AG09309 (cell line): ENCODE measurements at places on chromosomes 3 and 15.

DNA sequence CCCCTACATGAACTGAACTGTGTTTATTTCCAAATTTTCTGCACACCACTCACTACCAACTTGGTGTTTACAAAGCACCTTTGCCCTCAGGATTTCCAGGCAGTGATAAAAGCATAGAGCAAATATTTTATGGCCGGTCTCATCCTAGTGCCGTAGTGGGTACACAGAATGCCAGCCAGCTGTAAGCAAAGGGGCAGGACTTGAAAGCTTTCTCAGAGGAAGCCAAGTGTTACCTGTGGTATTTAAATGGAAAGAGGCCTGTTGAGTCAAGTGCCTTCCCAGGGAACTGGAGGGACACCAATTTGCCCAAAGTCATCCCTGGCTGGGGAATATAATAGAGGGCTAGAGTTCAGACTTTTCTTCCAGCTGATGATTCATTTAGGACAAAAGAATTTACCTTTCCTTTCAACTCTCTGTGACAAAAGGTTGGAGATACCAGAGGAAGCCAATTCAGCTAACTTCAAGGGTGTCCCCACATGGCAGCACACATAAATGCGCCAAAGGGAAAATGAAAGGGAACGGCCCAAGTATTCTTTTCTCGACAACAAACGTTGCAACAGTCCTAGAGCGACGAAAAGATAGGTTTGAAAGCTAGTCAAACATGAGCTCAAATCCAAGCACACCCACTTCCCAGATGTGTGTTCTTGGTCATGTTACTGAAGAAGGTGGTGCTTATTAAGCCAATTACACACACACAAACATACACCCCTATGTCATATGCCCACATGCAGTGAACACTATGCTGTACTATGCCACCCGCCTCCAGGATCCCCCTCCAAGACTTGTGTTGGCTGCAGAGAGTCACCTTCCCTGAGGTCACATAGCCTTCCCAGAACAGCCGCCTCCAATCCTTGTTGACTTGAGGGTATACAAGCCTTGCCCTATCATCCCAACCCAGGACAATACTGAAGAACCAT is 27.7 kb downstream of the MAGI1 start:
- DNase-seq: no peak

DNA sequence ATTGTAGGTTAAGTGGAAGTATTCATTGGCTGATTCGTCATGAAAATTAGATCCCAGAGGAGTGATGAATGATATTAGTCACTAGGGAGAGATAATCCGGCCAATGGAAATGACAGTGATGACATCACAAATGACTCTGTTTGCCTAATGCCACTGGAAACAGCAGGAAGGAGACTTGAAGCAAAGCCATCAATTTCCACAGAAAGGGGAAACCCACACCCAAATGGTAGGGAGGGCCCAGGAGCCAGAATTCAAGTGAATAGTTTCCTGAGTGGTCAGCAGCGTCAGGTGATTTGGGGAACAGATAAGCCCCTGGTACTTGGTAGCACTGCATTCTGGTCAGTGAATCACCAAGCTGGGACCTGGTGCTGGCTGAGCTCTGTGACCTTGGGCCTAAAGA is 3.3 kb upstream of the ADAMTS9 start:
- no peak for DNase-seq

- no peak for DNase-seq
Observed at GRCh38 chr15:82699726-82700125, 9.9 kb downstream of the AP3B2 start.

- DNase-seq: no peak
Observed at GRCh38 chr3:63089007-63089750, 188.9 kb upstream of the SYNPR start.

DNA sequence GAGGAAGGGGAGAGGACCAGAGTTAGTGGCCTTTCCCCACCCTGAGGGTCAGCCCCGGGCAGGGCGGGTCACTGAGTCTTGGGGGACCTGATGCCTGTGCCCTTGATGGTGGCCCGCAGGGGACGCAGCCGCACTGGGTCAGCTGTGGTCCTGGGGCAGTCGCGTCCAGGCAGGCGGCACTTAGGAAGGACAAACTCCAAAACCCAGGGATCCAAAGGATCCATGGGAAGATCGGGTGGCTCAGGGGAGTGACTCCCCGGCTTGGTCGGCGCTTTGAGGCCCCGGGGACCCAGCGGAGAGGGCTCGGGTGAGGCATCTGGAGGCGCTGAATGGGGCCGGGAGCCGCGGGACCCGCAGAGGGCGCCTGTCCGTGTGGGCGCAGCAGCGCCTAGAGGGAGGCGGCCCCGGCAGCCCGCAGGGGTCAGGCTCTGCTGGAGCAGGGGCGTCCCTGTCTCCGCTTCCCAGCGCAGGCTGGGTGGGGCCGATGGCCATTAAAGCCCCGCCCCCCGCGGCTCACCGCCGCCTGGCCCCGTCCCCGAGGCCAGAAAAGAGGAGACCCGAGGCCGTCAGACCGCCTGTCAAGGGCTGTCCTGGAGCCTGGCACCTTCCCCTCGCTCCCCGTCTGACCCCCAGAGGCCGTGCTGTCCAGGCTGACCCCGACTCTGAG is 17.5 kb downstream of the CIDEC start:
- DNase-seq: no peak

GRCh38 chr3:186128158-186128557 is 19.3 kb upstream of the ETV5 start:
- no peak for DNase-seq

DNA sequence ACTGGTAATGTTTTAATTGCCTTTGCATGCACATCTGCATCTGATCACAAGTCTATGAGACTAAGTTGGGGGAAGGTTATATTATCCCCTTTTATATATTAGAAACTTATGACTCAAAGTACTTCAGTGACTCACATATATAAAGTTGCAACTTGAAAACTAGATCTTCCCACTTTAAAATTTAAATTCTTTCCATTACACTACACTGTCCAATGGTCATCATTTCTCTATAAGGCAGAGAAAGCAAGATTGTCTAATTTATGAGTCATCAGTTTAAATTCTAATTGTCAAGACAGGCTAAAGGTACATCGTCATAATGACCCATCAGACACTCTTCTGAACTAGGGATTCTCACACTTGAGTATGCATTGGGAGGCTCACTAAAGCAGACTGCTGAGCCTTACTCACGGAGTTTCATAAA is 37.9 kb downstream of the CPA3 start:
- no peak for DNase-seq

DNA sequence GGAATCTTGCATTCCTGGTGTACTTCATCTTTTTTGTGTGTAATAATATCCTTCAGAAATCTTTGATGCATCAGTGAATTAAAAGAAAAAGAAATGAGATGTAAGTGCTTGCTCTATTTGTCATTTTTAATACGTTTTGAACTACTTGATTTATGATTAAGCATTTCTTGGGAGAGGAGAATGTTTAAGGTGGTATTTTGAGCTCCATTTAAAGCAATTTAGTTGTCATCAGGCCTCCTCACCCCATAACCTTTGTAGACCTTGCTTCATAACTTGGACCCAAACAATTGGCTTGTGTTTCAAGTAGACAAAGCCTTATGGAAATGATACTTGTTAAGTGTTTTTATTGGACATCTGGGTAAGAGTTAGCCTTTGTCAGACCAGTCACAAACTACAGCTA is 87.1 kb upstream of the VEPH1 start:
- no peak for DNase-seq

GRCh38 chr3:45496555-45496954 is 98.0 kb upstream of the LIMD1 start:
- no peak for DNase-seq

DNA sequence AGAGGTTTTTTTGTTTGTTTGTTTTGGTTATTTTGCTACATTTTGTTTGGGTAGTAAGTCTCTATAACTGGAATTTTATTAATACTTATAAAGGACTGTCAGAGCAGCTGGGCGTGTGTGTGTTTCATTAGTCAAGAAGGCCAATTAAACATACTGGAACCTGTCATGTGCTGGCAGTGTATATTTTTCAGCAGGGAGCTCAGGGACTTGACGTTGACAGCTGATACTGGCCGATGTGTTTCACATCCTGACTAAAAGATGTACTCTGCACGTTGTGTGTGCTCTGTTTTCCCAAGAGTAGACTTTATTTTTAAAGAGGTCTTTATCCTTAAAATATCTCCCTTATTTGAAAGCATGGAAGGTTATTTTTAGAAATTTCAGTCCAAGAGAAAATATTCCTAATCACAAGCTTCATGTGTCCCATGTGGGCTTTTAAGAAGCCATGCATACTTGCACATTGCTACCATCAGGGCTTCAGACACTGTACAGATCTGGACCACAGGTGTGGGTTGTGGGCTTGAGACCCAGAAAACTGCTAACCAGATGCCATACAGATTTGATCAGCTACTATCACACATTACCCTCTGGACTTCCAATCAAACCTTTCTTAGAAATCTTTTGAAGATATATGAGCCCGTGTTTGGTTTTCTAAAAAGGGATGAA is 135.9 kb downstream of the FEZF2 start:
- DNase-seq: no peak

DNA sequence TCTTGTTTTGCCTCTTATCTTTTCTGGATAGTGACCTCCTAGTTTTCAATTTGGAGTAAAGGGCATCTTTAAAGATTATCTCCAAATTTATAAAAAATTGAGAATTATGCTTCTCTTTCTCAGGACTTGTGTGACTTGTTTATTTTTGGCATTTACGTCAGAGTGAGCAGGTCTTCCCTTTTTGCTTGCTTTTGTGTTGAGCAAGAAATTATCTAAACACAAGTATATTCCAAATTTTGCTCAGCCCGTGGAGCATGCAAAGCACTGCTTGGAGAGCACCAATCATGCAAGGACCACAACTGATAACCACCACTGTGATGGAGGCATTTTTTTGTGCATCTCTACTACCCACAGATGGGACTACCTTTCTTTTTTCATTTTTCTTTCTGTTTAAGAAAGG is 7.1 kb downstream of the SLC25A26 start:
- DNase-seq: no peak

- DNase-seq: no peak
Observed at GRCh38 chr15:61079529-61079928, 149.6 kb downstream of the RORA start.

DNA sequence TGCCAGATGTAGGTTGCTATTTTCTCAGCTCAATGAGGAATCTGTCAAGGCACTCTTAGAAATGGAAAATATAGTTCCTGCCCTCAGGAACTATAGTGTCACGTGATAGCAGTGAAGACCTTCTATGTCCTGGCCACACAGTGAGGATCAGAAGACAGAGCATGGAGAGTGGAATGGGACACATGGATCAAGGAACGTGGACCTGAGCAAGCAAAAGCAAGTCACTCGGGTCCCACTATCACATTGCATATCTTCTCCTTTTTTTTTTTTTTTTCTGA is 21.2 kb downstream of the SMAD3 start:
- no peak for DNase-seq

GRCh38 chr3:141250342-141250741 is 18.7 kb downstream of the PXYLP1 start:
- no peak for DNase-seq

GRCh38 chr15:70250208-70251201 is 152.8 kb upstream of the TLE3 start:
- no peak for DNase-seq

DNA sequence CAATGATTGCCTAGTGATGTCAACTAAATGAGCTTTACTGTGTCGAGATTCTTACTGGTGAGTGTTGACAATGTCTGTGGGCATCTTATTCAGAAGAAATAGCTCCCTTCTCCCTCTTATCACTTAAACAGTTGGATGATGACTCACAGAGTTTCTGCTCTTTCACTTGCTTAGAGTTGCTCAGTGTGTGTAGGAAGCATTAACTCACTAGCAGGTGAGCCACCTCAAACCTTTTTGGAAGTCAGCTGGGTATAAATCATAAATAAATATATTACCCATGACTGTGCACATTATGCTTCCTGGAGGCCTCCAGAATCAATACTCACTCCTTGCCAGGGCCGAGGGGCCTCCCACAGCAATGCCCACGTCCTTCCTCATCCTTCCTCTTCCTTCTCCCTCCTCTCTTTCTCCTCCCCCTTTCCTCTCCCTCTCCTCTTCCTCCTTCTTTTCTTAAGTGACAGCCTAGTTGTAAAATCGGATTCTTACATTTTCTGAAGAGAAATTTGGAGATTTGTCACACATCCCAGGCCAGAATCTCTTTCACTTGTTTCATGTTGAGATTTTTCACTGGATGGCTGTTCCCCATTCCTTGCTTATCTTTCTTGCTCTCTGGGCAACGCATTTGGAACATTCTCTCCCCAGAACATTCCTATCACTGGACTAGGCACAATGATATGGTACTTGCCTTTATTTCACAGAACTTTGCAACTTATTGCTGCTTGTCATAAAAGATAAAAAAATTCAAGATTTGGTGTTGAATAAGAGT is 17.5 kb downstream of the SHC4 start:
- DNase-seq: no peak

DNA sequence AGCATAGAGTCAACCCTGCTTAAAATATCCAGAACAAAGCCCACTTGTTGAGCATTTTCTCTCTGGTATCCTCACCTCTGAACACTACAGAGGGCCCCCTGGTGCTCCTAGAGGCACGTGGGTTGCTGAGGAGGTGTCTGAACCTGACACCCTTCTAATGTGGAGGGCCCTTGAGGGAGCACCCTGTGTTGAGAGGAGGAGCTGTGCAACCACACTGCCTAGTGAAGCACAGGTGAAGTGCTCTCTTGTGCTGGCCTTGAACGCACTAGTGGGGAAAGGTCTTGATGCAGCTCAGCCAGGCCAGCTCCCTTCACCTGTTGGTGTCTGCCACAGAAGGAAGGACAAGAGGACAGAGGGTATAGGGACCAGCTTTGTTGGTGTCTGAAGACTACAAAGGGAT is 51.9 kb downstream of the CCK start:
- DNase-seq: no peak

- no peak for DNase-seq
Observed at GRCh38 chr3:33067484-33067883, 29.5 kb downstream of the GLB1 start.

GRCh38 chr3:12235691-12236090 is 53.2 kb upstream of the PPARG start:
- DNase-seq: no peak

GRCh38 chr15:73936181-73936580 is 9.9 kb downstream of the LOXL1 start:
- DNase-seq: no peak

DNA sequence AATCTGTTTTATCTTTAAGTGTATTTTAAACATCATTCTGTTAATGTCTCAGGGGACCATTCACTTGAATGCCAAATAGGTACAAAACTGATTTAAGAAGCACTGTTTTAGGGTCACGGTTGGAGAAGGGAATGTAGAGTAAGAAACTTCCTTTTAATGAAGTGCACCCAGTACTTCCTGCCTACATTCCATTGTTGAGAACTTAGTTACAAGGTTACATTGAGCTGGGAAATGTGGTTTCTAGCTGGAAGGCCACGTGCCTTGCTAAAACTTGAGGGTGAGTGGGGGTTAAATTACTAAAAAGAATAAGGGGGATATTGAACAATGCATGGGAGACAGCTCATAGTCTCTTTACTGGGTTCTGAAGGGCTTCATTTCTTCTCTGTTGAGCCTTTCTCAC is 78.3 kb upstream of the TBC1D5 start:
- DNase-seq: no peak

DNA sequence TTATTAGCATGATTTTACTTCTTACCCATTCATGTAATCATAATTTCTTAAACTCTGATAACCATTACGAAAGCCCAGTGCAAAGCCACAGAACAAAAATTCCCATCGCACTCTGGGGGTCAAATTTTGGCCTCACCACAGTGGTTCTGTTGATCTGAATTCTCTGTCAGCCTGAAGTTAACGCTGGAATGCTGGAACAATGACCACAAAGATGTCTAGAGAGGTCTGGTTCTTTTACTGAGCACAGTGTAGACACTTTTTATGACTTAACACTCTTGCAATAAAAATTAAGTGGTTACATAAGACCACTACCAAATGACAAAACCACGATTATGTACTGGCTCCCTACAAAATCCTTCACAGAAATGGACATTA is 94.7 kb downstream of the PDZRN3 start:
- peak; percentile 90 for DNase-seq
